Stimulated activated CD4-positive, alpha-beta T cell treated with anti-CD3 and anti-CD28 coated beads, Interleukin-1b, Interleukin-23, amount 100 ng/mL, for 24 hours (primary cell): ENCODE measurements at places on chromosomes 7 and 10.
A peak's percentile ranks its signal among the peaks of the same experiment; 100 is the strongest.

GRCh38 chr10:52226197-52226847 lies 87.8 kb upstream of the DKK1 start:
- no peak for DNase-seq

- no peak for DNase-seq
Measured at GRCh38 chr10:123150271-123150985, 2.5 kb downstream of the HMX2 start.

- DNase-seq, result no peak
Measured at GRCh38 chr7:69564454-69565417, 33.5 kb upstream of the AUTS2 start.

GRCh38 chr10:55091691-55092328 lies 290.8 kb upstream of the PCDH15 start:
- no peak for DNase-seq

GRCh38 chr10:11846542-11846941 lies 23.4 kb downstream of the PROSER2 start:
- DNase-seq, result no peak

GRCh38 chr7:117673839-117674238 lies 194.0 kb downstream of the CFTR start:
- no peak for DNase-seq

- no peak for DNase-seq
Measured at GRCh38 chr7:91050677-91051076, 213.6 kb upstream of the FZD1 start.

GRCh38 chr7:137882261-137882668 lies 35.5 kb upstream of the DGKI start:
- DNase-seq, result no peak

DNA sequence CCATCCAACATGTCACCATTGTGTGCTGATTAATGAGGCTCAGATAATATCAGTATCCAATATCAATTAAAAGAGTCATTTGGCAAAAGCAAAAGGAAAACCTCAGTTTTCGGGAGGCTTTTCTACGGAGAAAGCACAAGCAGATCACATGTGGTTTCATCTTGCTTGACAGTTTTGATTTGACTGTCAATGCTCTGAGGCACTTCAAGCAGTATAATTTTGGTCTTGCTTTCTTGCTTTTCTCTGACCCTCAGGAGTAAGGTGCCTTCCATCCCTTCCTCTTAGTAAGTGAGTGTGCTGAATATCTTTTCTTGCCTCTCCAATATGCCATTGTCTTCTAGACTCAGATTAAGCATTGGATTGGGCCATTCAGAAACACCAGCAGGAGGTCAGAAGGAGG lies 115.5 kb upstream of the CALCR start:
- no peak for DNase-seq

DNA sequence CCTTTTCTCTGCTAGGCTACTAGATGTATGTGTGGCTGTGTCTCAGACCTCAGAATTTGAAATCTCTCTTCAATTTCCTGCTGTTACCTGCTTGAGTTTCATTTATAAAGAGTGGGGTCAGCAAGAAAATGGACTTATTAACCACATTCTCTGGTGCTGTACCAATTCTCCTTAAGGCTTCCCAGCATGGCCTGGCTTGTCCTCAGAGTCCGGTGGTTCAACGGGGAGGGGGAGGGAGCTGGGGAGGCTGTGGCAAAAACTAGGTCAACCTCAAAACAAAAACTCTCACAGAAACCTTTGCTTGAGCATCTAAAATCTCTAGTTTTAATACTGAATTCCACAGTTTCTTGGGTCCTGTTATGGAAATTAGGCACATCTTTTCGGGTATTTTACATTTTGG lies 389.1 kb upstream of the COBL start:
- DNase-seq, result no peak

GRCh38 chr7:95925236-95925635 lies 152.9 kb downstream of the DYNC1I1 start:
- DNase-seq, result no peak

GRCh38 chr10:131070856-131071255 lies 240.7 kb downstream of the TCERG1L start:
- DNase-seq, result no peak

DNA sequence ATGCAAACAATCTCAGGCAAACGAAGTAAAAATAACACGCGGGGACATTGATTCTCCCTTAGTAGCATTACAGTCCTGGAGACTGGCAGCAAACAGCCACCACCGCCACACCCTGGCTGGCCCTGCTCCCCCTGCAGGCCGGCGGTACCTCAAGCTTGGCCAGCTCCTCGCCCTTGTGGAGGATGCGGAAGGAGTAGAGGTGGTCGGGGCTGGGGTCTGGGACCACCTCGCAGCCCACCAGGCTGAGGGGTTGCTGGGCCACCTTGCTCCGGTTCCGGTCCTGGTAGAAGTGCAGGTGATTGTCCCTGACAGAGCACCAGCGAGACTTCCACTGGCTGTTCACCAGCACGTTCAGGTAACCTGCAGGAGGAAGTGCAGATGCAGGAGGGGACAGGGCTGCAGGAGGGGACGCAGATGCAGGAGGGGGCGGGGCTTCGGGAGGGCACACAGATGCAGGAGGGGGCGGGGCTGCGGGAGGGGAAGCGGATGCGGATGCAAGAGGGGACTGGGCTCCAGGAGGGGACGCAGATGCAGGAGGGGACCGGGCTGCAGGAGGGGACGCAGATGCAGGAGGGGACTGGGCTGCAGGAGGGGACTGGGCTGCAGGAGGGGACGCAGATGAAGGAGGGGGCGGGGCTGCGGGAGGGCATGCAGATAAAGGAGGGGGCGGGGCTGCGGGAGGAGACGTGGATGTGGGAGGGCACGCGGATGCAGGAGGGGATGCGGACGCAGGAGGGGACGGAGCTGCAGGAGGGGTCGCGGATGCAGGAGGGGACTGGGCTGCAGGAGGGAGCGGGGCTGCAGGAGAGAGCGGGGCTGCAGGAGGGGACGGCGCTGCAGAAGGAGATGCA lies 65.7 kb downstream of the VWA2 start:
- peak; percentile 42 for DNase-seq

DNA sequence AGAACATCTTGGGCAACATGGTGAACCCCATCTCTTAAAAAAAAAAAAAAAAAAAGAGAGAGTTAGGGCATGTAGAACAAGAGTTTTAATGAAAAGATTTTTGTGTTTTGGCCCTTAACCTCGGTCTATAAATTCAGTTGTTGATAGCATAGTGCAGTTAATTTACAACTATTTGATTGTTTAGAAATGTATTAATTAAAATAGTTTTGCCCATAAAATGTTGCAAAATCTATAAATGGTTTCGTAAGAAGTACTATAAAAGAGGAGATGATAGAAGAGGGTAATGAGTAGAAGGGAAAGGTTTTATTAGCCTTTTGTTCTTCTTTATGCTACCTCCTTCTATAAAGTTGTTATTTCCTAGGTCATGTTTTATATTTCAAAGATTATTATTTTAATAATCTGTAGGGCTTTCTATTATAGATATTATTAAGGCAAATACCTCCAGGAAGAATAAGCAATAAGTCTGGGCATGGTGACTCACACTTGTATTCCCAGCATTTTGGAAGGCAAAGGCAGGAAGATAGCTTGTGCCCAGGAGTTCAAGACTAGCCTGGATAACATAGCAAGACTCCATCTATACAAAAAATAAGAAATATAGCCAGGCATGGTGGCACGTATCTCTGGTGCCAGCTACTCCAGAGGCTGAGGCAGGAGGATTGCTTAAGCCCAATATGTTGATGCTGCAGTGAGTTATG lies 73.3 kb downstream of the MCU start:
- DNase-seq, result no peak

DNA sequence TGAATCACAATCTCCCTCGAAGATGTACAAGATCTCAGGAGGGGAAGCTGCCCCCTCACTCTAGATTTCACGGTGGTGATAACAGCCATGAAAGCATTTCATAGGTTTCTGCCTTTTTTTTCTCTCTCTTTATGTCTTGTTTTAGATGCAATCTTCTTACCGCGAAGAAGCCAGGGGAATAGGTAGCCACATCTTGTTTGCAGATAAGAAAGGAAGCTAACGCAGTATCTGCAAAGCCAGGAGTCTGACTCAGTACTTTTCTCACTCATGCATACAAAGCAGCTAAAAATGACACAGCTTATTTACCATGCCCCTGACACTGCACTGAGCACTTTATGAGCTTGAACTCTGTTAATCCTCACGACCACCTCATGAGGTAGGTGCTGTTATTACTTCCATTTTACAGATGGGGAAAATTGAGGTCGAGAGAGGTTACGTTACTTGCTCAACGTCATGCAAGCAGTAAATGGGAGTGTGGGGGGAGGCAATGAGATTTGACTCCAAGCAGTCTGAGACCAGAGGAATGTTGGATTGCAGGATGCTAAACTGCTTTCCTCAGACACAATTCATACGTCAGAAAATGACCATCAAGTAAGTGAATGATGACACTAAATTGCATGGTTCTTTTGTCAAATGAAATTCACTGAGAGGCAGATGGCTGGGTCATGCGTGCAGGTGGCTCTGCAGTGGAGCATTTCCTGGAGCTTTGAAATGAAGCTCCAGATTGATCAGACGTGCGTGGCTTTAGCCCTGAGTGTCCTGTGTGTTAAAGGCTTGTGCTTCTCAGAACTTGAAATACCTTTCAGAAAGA lies 3.3 kb downstream of the MAP3K8 start:
- no peak for DNase-seq

DNA sequence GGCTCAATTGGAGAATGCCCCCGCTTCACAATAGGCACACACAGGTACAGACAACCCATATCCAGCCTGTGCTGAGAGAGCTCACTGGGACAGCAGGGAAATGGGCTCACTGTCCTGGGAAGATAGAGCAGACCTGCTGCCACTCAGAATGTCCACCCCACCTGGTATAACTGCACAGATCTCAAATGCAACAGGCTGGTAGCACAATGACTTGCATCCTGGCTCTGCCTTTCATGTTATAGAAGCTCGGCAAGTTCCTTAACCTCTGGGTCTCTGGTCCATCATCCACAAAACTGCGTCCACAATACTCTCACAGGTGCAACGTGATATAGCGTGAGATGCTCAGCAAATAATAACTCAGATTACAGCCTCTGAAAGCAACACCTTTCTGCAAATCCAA lies 295.4 kb downstream of the GRID1 start:
- DNase-seq, result no peak

DNA sequence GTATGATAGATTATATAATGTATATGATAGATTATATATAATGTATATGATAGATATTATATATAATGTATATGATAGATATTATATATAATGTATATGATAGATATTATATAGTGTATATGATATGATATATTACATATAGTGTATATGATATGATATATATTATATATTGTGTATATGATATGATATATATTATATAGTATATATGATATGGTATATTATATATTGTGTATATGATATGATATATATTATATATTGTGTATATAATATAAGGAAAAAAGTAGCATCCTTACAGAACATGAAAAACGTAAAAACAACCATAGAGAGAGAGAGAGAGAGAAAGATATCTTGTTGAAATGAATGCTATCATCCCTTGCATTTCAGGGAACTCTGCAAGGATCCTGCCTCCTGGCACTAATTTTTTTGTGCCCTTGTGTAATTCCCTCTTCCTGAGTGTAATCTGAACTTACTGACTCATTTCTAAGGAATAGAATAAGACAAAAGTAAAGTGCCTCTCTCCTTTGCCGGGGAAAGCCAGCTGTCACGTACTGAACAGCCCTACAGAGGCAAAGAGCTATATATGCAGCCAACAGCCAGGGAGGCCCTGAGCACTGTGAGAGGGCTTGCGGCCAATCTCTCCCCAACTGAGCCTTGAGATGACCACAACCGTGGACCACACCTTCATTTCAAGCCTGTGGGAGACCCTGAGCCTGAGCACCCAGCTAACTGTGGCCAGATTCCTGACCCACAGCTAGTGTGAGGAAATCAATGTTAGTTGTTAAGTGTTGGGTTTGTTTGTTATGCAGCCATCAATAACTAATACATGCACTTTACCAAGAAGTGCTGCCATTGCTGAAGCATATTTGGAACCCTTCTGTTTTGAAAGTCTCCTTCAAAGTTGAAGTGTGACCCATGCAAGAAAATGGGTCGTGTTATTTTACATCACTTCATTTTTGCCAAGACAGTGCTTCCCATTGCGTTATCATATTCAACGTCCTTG lies 61.1 kb upstream of the EZH2 start:
- DNase-seq, result no peak

GRCh38 chr10:97499561-97500296 lies 1.0 kb downstream of the UBTD1 start:
- DNase-seq, result no peak

DNA sequence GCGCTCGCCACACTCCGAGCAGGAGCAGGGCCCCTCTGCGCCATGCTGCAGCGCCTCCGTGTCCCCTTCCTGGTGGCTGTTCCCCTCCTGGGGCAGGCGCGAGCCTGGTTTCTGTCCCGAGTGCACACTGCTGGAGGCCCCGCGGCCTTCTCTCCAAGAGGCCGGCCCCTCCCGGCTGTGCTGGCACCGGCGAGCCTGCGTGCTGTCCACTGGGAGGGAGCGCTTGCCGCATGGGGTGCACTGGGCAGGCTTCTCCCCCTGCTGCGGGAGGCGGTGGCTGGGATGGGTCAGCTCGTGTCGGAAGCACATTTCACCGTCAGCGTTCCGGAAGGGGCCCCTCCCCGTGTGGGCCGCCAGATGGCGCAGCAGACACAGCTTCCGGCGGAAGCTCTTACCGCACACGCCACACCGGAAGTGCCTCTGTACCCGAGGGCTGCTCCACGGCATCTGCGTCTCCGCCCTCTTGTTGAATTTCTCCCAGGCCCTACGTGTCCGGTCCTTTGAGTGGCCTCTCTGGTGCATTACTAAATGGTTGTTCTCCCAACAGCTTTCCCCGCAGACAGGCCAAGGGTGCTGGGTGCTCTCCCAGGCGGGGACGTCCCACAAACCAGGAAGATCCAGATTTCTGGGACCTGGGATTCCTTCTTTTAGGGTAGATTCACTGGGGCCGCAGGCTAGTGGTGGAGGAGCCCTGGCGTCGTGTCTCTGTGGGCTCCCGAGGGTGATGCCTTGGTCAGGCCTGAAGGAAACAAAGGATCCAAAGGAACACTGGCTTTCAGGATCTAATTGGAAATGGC lies 18.7 kb downstream of the ZNF786 start:
- DNase-seq, result peak; percentile 12

GRCh38 chr7:137873979-137874777 lies 27.4 kb upstream of the DGKI start:
- no peak for DNase-seq

- no peak for DNase-seq
Measured at GRCh38 chr10:70619271-70620019, 16.9 kb upstream of the PRF1 start.

GRCh38 chr10:108252771-108253170 lies 1088.3 kb upstream of the SORCS1 start:
- DNase-seq, result no peak

- DNase-seq, result no peak
Measured at GRCh38 chr10:133298466-133298865, 10.2 kb downstream of the TUBGCP2 start.
